ENCODE measurements at places on chromosomes 12 and 14. TPM values are rescaled to one million over a fixed set of nuclear protein-coding genes. Genes with fewer than 3 reads are reported as not detected.

Gene PTPN21
- total RNA-seq, result 51.8 TPM

Gene RNASE3
- total RNA-seq, result not detected

Gene CPSF2
- 47.0 TPM for total RNA-seq

Gene OTUB2
- total RNA-seq, result 1.4 TPM

Gene PAX9
- total RNA-seq, result 0.29 TPM

Gene EGLN3
- 72.8 TPM for total RNA-seq

Data from mucosa of descending colon (tissue), 3 donors.